ENCODE measurements at places on chromosomes 1 and 21. TPM values are rescaled to one million over a fixed set of nuclear protein-coding genes. Genes with fewer than 3 reads are reported as not detected.

DNA sequence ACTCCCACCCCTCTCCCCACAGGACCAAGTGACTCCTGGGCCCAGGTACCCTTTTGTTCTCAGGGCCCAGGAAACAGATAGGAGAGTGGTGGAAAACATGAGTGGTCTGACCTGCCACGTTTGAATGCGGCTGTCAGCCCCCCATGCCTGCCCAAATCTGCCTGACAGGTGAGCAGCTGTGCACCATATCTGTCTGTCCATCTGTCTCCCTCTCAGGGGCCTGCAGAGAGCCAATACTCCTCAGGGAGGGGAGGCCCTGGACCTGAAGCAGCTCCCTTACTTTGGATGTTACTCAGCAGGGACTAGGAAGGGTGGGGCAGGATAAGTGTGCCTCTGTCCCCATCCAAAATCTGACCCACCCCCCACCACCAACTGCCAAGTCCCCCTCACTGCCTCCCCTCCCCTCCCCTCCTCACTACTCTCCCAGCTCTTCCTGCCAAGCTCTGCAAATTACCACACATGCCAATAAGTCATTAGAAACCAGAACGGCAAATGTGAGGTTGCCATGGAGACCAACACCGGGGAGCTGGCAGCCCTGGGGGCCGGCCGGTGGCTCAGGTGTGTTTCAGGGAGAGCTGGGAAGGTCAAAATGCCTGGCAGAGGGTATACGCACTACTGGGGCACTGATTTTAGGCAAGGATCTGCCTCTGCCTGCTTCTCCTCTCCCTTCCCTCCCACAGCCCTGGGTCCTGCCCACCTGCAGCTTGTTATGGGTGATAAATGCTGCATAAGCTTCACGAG is 11.5 kb downstream of the LRRN2 start:
- no peak for DNase-seq

Gene SHISA4
- 36.9 TPM for total RNA-seq

DNA sequence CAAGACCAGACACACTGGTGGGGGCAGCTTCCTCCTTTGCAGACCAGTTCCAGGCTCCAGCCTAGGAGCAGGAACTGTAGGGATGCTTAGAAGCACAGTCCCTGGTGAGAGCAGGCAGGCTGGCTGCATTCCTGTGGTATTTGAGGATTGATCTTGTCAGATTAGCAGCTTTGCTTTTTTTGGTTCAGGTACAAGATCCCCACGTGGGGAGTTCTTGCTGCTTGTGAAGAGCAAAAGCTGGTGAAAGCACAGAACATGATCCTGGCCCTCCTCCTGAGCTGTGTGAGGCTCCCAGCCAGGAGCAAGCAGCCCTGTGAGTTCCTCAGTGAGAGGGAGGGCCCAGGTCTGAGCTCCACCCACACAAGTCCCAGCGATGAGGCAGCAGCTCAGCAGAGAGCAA is 75.3 kb upstream of the ARTN start:
- DNase-seq: peak; percentile 94

GRCh38 chr21:29697555-29698193 is 242.1 kb downstream of the GRIK1 start:
- no peak for DNase-seq

DNA sequence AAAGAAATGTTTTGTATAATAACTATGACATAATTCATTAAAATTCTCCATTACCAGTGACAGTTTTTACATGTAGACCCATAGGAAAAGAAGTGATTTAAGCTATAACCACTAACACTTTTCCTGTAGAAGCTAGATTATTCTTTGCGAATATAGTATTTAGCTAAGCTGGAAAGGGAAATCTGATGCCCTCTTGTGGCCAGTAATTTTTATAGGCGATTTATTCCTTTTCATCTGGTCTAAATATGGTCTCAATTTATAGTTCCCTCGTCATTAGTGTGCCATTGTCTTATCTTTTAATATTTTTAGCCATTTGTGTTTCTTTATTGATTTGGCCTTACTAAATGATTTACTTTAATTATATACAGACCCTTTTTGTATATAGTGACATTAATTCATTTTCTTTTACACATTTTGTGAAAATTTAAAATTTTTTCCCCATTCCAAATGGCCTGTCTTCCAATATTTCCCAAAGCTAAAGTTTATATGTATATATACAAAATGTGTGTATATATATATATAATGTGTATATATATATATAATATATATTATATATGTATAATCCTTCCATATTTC is 26.7 kb downstream of the BTG3 start:
- peak; percentile 13 for DNase-seq

Gene CHIA
- total RNA-seq: not detected

Gene C8B
- total RNA-seq: not detected

DNA sequence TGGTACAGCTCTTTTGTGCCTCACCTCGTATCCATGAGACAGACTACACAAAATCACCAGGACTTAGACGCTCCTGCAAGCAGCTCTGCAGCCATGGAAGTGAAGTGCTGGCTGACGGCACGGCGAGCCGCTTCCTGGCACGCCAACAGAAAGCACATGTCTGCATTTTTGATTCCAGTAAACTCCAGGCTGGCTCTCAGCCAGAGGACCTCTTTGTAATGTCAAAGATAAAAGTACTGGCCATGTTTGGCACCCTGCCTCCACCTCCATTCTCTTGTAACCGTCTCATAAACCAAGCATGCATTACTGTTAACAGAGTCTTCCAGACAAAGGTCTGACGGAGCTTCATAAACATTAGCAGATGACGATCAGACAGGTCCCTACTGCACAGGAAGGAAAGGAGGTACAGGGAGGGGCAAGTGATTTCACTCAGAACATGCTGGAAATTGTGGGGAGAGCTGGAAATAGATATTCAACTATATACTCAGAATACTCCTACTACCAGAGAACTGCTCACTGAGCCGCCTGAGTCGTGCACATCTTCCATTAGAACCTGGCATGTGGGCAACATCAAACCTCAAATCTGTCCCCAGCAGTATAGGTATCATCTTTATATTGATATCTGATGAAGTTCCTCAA is 632.0 kb downstream of the SMYD3 start:
- DNase-seq: peak; percentile 37

- no peak for DNase-seq
These were observed 28.6 kb downstream of the ATP8B2 start for GRCh38 chr1:154353966-154354365.

Gene GTF2B
- 38.4 TPM for total RNA-seq

DNA sequence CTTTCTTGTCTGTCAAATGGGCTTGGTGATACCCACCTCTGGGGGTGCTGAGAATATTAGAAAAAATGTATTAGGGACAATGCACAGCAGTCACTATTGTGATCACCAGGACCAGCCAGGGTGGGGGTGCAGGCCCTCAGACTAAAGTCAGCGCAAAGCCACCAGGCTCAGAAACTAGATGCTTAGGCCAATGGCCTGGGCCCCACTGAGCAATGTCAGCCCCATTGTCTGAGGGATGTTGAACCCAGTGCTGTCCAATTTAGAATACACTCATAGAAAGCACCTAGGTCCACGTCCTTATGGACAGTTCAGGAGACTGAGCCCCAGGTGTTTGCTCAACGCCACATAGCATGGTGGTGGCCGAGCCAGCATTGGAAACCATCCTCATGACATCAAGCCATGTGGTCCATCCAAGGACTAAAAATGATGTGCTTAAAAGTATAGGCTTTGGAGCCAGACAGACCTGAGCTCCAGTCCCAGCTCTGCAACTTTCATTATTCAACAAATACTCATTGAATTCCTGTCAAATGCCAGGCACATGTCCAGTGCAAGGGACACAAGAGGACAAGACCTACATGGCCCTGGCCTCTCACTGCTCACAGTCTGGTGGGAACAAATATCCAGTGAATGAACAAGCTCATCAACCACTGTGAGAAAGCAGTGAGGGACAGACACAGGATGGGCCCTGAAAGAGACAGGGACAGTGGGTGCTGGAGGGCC is 273.8 kb downstream of the MATN1 start:
- DNase-seq: no peak

Gene KCNJ6
- not detected for total RNA-seq

Gene RGS13
- total RNA-seq: not detected

Gene TMCC2
- 7.7 TPM for total RNA-seq

DNA sequence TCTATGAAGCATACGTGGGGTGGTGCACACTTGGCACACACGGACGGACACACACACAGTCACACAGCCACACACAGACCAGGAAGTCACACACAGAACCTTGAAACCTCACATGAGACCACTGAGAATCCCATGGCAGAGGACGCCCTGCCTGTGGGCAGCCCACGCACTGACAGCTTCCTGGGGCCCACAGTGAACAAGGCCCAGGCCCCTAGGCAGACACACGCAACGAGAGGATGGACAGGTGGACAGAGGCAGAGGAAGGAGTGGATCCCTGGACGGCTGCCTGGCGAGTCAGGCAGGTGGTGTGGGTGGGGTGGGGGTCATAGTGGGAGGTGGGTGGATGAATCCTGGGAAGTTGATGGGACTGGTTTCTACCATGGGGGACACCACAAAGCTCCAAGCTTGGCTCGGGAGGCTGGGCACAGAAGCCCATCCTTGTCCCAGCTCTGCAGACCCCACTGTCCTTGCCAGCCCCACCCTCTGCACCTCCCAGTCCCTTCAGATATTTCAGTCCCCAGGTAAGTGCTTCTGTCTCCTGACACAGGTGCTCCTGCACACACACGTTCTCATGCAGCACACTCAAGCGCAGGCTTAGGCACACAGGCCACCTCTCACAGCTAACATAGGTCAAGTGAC is 49.1 kb downstream of the WNT9A start:
- no peak for DNase-seq

- DNase-seq: no peak
These were observed 176.6 kb upstream of the PBX1 start for GRCh38 chr1:164382384-164382783.

DNA sequence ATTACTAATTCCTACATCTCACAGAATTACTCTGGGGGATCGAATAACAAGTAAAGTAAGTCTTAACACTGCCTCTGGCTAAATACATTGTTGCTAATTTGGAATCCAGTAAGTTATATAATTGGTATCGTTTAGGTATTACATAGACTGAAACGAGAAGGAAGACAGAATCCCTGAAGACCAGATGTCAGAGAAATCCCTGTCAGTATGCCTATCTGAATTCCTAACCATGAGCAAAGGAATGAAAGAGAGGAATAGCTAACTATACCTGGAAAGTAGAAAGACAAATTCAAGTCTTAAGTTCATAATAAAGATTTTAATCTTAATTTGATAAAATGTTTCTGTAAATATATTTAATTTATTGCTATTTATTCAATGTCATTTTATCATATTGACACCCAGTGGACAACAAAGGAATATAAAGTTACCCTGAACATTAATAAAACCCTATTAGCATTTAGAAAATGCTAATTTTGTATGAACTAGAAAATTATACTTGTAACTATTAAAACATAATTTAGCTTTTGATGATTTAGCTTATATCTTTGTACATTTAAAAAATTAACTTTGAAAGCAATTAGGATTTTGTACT is 11.4 kb downstream of the DEPDC1 start:
- DNase-seq: no peak

GRCh38 chr1:197733324-197733723 is 42.0 kb downstream of the DENND1B start:
- no peak for DNase-seq

Gene CA6
- total RNA-seq: not detected

Gene GBP6
- not detected for total RNA-seq

- DNase-seq: peak; percentile 89
These were observed 1.1 kb upstream of the ERRFI1 start for GRCh38 chr1:8026976-8027747.

DNA sequence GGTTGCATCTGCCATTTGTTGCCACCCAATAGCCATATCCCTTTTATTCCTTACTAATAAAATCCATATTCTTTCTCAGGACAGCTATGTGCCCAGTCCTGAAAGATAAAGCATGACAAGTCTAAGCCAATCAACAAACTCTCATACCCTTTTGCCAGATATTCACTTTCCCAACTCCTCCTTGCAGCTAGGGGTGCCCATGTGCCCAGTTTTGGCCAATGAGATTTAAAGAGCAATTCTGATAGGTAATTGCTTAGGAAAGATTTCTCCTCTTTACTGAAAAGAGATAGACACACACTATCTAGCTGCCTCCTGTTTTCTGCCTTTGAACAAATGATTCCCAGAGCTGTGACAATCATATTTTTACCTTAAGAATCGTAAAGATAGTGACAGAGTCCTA is 55.1 kb upstream of the LRRC8D start:
- no peak for DNase-seq

Gene KCNJ15
- not detected for total RNA-seq

Gene CFAP107
- total RNA-seq: not detected

DNA sequence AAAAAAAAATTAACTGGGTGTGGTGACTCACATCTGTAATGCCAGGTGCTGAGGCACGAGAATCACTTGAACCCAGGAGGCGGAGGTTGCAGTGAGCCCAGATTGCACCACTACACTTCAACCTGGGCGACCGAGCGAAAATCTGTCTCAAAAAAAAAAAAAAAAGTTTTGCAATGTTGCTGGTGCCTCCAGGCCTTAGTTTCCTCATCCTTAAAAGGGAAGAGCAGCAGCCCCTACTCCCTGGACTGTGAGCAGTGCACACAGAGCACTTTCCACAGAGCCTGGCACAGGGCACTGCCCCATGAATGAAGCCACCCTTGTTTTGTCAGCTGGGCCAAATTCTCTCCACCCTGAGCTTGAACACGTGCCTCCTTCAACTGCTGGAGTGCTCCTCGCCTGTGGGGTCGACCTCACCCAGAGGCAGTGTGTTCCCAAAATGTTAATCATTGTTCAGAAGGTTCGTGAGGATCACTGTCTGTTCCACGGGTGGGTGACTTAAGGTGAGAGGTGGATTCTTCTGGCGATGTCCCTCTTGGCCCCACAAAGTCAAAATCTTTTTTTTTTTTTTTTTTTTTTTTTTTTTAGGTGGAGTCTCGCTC is 152.1 kb upstream of the TMEM51 start:
- peak; percentile 50 for DNase-seq

Gene TAS1R1
- not detected for total RNA-seq

Gene MAP10
- 2.3 TPM for total RNA-seq

DNA sequence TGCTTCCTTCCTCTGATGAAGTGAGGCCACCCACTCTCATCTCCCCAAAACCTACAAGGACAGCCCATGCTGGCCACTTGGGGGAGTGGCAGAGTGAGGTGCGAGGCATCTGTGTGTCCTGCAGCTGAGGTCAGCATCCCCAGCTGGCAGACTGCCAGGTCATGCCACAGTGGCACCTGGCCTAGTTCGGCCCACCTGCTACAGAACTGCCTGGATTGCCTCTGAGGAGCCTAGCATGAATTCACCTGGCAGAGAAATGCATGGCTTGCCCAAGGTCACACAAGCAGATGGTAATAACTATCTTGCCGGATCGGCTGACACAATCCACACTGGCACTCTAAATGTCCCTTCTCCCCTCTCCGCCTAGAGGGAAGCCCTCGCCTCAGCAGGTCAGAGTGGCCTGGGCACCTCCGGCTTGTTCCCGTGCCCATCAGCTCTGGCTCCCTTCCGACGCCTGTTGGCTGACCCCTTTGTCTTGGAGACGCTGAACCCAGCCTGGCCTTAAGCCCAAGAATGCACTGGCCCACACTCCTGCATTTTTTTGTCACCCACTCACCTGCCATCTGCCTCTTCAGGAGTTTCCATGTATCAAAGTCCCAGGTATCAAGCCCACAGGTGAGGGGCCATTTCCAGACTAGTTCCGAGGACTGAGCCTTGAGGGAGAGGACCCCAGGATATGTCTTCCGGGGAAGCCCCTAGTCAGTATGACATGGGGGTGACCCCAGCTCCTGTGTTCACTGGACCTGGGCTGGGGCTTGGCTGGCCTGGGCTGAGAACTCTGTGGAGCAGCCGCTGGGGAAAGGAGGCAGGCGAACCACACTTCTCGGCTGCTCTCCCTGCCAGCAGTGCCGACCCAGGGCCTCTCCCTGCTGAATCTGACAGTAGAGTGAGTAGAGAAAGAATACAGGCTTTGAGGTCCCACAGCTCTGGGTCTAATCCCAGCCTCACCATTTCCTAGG is 21.7 kb downstream of the ECE1 start:
- DNase-seq: no peak

Gene PYHIN1
- not detected for total RNA-seq

Measured in Caki2 (cell line).